ENCODE measurements at places on chromosomes 4 and X.

GRCh38 chr4:75736862-75737261 lies 12.5 kb downstream of the USO1 start:
- no peak for DNase-seq

- no peak for DNase-seq
Observed at GRCh38 chrX:34144246-34144645, 12.1 kb upstream of the FAM47A start.

- DNase-seq, result no peak
Observed at GRCh38 chrX:23699636-23700194, 32.4 kb downstream of the PRDX4 start.

GRCh38 chr4:185903205-185903604 lies 91.2 kb upstream of the SORBS2 start:
- DNase-seq, result no peak

DNA sequence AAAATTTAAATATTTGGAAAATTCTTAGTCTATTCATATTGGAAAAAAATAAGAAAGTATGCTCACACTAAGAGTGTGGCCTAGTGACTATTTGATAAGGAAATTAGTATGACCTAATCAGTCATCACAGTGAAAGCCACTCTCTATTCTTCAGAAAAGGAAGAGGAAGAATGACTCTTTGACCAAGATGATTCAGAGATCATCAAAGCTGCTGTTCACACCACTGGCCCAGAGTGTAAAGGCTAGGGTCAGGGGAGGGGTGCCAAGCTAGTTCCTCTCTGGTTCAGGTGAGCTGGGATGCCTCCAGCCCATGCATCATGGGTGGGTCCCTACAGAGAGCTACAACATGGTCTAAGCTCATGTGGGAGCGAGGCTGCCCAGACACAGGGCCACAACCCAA lies 396.9 kb upstream of the NDST3 start:
- DNase-seq, result no peak

DNA sequence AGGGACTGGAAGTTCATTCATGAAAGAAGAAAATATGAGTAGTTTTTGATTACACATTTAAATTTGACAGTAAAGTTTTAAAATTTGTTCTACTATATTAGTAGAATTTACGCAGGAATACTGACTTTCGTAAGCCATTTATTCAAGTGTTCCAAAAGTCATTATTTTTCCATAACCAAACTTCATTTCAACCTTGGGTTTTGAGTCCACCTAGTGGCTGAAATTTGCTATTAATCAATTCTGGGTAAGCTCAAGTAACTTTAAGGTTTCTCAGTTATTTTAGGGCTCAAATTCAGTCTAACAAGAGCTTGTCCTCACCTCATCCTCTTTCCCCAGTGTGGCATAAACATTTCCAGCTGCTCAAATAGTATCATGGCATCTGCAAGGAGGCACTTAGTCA lies 175.4 kb downstream of the SH3BGRL start:
- DNase-seq, result no peak

- no peak for DNase-seq
Observed at GRCh38 chrX:2870650-2871049, 41.9 kb downstream of the GYG2 start.
